ENCODE measurements at places on chromosomes 2 and 18.

- no peak for DNase-seq
These were observed 61.8 kb upstream of the CDC42EP3 start for GRCh38 chr2:37733251-37733650.

DNA sequence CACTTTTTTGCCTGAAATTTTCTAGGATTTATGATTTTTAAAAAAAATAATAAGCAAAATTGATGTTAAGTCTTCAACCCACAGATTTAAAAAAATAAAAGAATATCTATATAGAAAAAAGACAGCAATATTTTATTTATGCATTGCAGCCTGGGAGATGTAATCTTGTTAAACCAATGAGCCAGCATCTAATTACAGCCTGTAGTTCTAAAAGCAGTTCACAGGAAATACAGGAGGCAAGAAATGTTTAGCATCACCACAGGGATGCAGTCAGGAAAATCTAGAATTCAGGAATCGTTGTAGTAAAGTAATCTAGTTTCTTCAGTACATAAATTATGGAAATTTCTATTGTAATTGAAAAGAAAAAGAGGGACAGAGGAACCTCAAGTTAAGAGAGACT, 17.2 kb downstream of the UGGT1 start:
- no peak for DNase-seq

DNA sequence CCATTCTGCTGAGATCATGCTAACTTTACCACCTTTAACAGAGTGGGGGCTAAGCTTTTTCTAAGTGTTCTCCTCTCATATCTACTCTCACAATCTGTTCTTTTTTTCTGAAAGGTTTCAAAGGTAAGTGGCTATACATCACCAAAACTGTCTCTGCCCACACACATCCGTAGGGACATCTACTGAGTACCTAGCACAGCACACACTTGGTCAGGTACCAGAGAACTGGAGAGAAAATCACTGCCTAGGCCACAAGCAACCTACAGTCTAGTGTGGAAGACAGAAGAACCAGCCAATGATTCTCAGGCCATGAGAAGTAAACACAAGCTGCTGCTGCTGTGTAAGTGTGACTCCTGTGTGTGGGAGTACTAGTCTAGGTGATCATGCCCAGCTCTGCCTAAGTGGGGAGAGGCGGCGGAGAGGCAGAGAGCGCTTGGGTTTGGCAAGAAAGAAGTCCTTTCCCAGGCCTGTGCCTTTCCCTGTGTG, 176.1 kb upstream of the ZFP36L2 start:
- DNase-seq: no peak

DNA sequence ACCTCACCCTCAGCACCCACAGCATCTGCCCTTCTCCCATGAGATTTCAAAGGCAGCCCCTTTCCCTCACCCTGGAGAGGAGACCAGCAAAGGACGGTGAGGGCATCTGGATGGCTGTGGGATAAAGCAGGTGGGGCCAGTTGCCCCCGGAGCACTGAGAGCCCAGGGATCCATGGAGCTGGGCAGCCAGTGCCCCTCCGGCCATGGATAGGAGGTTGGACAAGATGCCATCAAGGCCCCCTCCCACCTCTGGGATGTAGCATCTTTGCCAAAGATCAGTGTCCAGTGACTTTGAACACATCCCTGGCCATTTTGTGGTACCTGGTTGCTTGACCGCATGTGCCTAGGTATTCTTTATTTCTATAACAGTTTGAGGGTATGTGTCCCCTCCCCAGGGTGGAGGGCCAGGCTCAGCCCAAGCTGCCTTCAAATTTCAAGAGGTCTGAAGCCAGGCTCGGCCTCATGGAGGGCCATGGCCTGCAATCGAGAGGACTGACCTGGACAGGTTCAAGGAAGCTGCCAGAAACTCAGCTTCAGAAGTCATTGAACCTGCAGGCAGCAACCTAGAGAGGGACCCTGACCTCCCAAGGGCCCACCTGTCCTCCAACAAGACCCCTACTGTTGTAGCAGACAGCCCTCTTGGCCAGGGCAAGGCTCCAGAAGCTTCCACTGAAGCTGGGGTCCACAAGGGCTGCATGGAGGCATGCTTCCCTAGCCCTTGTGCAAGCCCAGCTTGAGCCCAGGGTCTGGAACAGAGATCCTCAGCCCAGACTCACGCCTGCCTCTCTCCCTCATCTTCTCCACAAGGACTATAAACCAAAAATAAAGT, 55.5 kb upstream of the BIN1 start:
- DNase-seq: no peak

- DNase-seq: no peak
These were observed 34.0 kb upstream of the ERMN start for GRCh38 chr2:157359628-157360027.

DNA sequence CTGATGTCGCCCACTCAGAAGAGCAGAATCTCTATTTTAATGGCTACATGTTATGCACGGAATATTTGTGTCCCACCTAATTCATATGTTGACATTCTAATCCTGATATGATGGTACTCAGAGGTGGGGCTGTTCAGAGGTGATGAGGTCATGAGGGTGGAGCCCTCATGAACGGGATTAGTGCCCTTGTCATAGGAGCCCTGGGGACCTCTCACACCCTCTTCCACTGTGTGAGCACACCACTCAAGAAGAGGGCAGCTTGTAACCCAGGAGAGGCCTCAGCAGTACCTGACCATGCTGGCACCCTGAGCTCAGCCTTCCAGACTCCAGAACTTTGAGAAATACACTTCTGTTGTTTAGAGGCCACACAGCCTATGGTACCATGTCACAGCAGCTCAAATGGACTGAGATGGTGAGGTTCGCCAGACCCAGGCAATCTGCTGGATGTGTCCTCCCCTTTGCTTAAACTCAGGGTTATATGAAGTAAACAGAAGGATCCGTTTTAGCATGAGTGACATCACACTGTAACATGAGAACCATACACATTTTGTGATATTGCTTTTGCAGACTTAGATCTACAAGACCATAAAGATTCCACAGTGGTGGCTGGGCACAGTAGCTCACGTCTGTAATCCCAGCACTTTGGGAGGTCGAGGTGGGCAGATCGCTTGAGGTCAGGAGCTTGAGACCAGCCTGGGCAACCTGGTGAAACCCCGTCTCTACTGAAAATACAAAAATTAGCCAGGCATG, 48.7 kb downstream of the ATOH8 start:
- no peak for DNase-seq

DNA sequence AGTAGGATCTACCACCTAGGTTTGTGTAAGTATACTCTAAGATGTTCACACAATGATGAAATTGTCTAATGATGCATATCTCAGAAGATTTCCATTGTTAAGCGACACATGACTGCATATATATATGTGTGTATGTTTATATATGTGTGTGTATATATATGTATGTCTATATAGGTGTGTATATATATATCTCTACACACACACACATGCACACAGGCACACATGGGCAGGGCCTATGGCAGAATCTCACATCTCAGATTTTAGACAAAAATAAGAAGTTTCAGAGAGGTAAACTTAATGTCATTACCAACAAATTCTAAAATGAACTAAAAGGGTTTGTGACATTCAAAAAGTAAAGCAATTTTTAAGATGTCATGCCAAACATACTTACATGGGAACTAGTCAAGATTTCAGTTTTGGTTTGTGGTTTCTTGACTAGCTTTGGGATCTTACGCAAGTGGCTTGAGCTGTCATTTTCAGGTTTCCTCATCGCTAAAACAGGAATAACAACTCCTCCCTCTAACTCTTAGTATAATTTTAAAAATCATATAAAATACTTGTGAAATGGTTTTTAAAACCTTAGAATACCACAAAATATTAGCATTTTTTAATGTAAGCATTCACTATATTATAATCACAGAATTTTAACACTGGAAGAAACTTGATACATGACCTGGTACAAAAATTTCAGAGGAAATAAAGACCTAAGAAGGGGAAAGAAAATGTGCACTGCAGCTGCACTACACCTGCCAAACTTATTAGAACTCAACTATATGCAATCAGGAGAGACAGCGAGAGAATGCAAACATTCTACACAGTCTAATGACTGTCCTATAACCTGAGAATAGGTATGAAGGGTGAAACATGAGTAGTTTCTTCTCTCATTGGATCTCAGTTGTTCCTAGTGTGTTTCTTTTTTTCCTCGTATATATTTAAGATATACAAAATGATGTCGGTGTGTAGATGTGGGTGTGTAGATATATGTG, 75.7 kb downstream of the TTC21B start:
- no peak for DNase-seq

DNA sequence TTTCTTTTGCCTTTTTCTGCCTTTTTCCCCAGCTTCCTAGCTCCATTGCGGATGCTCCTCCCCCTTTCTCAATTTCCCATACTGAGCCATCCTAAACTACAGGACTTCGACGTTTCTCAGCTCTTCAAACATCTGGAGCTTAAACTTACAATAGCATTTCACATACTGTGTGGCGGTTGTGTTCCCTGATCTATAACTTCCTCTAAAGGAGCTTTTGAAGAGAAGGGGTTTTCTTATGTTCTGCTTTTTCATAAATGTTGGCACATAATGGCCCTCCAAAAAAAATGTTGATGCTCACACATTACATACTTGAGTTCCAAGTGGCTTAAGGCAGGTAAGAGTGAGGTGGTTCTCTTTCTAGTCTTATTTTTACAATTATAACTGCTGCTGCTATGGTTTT, 87.4 kb downstream of the RNF144A start:
- no peak for DNase-seq

- DNase-seq: no peak
These were observed 576.4 kb upstream of the PIK3C3 start for GRCh38 chr18:41378598-41378997.

GRCh38 chr2:133123904-133124303, 444.4 kb downstream of the NCKAP5 start:
- no peak for DNase-seq

DNA sequence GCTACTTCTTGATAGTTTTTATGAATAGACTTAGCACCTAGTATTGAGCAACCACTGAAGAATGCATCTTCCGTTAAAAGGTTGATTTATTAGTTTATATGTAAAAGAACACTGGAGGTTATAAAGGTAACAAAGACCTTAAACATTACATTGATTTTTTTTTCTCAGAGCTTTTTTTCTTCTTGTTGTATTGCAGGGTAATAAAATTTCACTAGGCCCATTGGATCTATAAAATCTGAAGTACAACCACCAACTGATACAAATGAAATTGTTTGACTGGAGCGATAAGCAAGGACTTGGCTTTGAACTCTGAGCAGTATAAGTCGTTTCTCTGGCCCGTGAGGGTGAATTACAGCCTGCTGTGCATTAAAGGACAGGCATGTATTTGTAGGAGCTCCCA, 344.0 kb downstream of the LRRTM1 start:
- DNase-seq: no peak

GRCh38 chr2:130762031-130762909, 6.9 kb downstream of the AMER3 start:
- no peak for DNase-seq

DNA sequence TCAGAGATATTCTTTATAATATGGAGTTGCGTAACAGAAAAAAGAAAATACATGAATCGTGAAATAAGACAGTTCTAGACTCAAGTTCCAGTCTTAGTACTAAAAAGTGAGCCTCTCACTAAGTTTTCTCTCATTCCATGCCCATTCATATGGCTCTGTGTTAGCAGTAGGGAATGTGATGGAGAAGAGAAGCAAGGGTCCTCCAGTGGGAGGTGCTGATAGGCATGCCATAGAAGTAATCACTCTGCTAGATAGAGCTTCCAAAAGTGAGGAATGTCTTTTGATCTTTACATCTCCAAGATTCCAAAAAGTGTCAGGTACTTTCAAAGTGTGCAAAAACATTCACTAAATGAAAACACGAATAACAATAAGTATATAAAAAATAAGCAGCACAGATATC, 678.4 kb downstream of the DCDC2C start:
- no peak for DNase-seq

- DNase-seq: no peak
These were observed 11.2 kb downstream of the ASPRV1 start for GRCh38 chr2:69950241-69950640.

GRCh38 chr2:237765875-237766274, 32.7 kb upstream of the RBM44 start:
- DNase-seq: no peak

GRCh38 chr2:206707164-206707701, 11.0 kb downstream of the DYTN start:
- no peak for DNase-seq

- DNase-seq: no peak
These were observed 76.2 kb downstream of the CHRNA1 start for GRCh38 chr2:174688079-174688478.

DNA sequence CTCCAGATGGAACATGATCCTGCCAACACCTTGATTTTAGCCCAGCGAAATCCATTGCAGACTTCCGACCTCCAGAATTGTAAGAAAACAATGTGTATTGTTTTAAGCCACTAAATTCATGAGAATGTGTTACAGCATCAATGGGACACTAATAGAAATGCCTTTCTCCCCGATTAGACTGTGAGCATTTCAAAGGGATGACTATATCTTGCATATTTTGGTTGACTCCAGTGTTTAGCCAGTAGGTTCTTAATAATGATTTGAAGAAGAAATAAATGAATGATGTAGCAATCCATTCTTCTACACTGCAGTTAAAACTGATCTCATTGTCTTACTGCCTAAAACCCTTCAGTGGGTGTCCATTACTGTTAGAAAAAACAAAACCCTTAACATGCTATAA, 67.4 kb upstream of the ACVR1C start:
- DNase-seq: no peak

DNA sequence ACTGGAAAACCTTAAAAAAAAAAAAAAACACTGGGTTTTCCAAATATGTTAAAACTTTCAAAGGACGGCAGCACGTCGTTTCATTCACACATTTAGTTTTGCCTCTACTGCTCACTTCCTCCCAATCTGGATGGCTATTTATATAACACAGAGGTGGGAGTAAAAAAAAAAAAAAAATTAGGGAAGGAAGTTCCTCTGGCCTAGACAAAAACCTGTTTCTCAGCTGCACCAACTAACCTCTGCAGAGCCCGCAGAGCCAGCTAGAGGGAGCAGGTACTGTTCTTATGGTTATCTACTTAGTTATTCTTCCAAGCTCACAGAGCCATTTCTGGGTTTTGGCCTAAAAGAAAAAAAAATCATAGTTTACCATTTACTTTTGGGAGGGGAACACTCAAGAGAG, 28.1 kb downstream of the SLC1A4 start:
- DNase-seq: no peak

DNA sequence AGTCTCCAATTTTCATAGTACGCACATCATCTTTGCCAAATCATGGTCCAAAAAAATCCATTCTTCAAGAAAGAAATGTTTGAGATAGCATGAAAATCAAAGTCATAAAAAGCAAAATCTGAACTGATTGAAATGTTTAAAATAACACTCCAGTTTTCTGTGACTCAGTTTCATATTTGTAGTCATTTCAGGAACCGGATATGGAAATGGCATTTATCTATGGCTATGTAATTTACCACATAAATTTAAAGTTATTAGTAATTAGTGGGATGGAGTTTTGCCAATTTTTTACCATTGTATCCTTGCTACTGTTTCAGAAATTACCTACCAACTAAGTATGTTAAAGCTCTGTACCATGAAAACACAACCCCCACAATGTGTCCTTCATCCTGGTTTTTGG, 456.6 kb upstream of the ACVR2A start:
- no peak for DNase-seq

GRCh38 chr2:175523001-175523400, 341.5 kb upstream of the ATP5MC3 start:
- DNase-seq: no peak
